NCI-H510A treated with DMSO at 0.1 percent for 48 hours (cell line): ENCODE measurements at places on chromosomes 5 and 9.

GRCh38 chr5:9149988-9150387, 395.9 kb downstream of the SEMA5A start:
- peak; percentile 14 for DNase-seq

DNA sequence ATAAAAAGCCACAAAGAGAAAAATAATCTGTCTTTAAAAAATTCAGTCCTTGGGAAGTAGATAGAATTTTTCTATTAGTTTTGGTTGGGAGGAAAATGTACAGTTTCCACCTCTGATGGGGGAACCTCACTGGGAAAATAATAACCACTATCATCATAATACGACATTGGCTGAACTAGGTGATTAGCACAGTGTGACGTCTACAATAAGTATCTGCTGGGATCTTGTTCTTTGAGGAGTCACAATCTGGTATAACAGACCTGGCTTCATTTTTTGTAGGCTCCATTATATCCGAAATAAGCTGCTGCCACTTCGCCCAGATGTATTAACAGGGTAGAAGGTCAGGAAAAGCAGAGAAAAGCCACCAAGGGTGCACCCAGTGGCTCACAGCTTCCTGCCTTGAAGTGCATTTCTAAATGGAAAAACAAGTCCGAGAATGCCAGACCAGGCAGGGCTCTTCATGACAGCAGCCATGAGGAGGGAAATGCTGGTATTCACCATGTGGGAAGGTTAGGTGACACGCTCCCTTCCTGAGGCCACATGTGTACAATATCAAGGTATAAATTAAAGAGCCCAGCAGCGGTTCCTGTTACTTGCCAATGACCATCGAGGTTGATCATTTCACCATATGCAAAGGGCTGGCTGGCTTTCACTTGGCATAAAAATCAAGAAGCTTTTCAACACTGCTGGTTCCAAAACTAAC, 152.8 kb downstream of the PRELID2 start:
- DNase-seq: no peak

DNA sequence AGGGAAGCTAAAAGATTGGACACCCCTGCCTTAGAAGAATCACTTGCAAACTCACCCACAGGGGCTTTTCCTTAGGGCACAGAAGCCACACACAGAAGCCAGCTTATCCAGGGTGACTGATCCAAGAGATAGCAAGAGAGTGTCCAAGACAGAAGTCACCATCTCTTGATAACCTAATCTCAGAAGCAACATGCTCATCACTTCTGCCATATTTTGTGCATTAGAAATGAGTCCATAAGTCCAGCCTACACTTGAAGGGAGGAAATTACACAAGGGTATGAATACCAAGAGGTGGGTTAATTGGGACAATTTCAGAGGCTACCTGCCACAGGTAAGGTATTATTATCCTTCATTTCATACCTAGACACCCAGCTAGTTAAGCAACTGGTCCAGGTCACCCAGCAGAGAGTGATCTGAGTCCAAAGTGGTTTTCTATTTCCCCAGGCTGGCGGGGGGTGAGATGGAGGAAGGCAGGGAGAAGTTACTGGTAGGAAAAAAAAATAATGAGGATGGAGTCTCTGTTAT, 3.7 kb upstream of the ERGIC1 start:
- no peak for DNase-seq

- no peak for DNase-seq
These were observed 560.0 kb downstream of the BNC2 start for GRCh38 chr9:16310278-16311110.

DNA sequence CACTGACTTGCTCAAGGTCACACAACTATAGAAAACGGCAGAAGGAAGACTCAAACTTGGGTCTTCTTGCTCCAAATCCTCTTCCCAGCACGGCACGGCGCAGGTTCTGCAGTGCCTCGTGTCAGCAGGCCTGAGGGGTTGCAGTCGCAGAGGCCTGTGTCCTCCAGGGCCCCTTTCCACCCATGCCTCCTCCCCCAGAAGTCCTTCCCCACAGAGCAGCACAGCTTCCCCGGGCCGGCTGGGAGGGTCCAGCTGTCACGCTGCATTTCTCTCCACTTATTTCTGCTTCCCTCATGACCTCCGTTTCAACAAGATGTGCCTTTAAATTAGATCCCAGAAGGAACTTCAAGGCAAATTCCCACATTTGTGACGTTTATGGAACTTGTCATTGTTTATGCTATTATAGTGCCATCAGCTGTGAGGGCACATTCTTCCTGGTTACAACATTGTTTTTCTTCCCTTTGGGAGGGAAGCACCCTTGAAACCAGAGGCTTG, 148.4 kb downstream of the C5orf15 start:
- no peak for DNase-seq

DNA sequence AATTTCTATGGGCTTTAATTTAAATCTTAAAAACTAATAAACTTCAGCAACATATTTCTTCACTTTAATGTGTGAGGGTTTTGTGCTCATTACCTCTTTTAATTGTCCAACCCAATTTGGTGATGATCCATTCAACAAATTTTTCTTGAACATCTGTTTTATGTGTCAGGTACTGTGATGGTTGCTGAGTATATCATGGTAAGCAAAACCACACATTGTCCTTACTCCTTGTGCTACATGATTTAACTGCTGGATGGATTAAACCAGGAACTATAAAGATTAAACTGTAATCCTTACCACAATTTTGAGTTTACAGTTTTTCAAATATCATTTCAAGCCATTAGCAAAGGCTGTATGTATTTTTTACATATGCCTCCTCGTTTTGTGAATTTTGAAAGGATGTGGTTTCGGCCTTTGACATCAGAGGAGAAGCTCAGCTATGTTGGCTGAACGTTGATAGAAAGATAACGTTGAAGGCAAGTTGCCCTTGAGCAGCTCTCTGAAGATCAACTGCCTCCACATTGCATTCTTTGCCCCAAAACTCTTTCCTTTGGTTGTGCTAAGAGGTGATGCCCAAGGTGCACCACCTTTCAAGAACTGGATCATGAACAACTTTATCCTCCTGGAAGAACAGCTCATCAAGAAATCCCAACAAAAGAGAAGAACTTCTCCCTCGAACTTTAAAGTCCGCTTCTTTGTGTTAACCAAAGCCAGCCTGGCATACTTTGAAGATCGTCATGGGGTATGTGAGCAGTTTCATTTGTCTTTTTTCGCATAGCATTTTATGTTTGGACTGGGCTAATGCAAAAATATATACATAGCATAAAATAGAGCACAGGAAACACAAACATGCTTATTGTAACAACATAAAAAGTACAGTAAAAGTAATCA, at the start of gene ITK:
Gene ITK, plus strand, starts transcription at position 467 of the 891 bp plus-strand sequence. Its CDS starts 138 bp downstream, at position 605.
- DNase-seq: no peak

GRCh38 chr9:114371973-114372917, 15.5 kb downstream of the AKNA start:
- no peak for DNase-seq

- no peak for DNase-seq
These were observed 214.6 kb upstream of the CCNH start for GRCh38 chr5:87627363-87627762.

DNA sequence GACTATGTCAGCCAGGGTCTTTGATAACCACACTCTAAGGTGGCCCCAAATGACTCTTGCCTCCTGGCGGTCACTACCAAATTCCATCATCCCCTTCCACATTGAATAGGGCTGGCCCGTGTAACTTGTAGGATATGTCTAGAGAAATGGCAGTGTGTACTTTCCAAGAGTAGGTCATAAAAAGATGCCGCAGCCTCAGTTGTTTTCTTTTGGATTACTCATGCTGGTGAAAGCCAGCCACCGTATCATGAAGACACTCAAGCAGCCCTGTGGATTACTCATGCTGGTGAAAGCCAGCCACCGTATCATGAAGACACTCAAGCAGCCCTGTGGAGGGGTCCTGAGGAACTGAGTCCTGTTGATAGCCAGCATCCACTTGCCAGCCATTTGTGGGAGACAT, 172.0 kb upstream of the TBC1D2 start:
- no peak for DNase-seq

- no peak for DNase-seq
These were observed 218.6 kb downstream of the PJA2 start for GRCh38 chr5:109191153-109191558.

GRCh38 chr5:102818345-102818744, 63.2 kb downstream of the PAM start:
- DNase-seq: no peak

DNA sequence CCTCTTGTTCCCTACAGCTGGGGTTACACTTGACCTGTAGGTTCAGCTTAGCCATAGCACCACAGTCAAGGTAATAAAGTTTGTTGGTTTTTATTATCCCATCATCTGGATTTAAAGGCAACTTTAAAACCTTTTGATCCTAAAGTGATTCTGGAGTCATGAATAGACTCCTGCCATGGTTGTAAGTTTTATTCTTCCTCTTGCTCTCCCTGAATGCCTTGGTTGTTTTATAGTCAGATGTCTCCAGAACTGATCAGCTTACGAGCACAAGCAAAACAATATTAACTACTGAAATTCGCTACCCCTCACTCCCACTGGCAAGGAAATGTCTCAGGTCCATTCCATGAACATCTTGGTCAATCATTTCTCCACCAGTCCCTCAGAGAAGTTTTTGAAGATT, 1328.6 kb downstream of the PTPRD start:
- no peak for DNase-seq

GRCh38 chr5:67361932-67362729, 165.5 kb upstream of the CD180 start:
- no peak for DNase-seq

GRCh38 chr9:4792054-4792571, 631 bp upstream of the RCL1 start:
- DNase-seq: no peak

- no peak for DNase-seq
These were observed 68.5 kb downstream of the MRPL36 start for GRCh38 chr5:1731091-1731639.

GRCh38 chr5:41270423-41271251, 57.3 kb upstream of the C6 start:
- no peak for DNase-seq

DNA sequence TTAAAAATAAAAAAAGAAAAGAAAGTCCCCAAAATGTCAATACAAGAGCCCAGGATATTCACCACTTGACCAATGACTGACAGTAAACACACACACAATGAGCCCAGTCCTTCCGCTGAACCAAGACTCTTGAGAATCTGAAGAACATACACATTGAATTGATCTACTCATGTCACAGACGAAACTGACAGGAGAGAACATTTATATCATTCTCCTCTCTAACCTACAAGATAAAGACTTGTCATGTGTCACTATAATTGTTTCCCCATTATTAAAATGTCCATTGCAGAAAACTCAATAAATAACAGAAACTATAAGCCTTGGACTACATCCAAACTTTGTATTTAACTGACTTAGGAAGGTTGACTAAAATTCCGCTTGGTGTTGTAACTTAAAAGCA, 296.7 kb downstream of the EPB41L4A start:
- no peak for DNase-seq

- no peak for DNase-seq
These were observed 13.3 kb upstream of the FEM1C start for GRCh38 chr5:115557667-115558387.

GRCh38 chr5:42583322-42583721, 160.1 kb downstream of the GHR start:
- DNase-seq: peak; percentile 38

GRCh38 chr5:65696892-65697291, 25.0 kb downstream of the SGTB start:
- DNase-seq: no peak

DNA sequence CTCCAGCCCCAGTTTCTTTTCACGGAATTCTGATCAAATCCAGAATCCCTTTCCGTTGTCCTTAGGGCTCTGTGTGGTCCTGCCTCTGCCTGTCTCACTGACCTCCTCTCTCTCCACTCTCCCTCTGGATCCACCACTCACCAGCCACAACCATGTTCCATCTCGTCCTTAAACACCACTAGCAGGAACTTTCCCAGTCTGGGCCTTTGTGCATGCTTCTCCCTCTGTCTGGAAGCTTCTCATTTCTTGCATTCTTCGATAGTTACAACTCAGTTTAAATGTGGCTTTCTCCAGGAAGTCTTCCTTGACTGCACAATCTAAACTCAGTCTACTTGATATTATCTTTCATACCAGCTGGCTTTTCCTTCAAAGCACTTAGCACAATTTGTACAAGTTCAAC, 117.7 kb upstream of the MSX2 start:
- no peak for DNase-seq

GRCh38 chr9:121725008-121725775, 73.8 kb downstream of the DAB2IP start:
- no peak for DNase-seq

DNA sequence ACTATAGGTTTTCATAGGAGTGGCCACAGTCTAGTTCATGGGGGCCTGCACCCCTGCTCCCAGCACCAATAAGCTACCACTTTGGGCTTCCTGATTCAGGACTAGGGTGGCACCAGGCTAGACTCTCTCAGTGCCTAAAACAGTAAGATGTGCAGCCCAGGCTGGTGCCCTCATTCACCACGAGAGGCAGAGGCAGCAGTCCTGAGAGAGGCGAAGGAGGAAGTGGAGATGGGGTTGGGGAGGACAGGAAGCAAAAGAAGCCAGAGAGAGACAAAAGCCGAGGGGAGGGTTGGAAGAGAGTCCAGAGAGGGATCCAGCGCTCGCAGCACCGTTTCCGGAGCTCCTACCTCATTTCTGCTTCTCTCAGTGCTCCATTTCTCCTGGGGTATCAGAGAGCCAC, 180.9 kb downstream of the MED10 start:
- no peak for DNase-seq

DNA sequence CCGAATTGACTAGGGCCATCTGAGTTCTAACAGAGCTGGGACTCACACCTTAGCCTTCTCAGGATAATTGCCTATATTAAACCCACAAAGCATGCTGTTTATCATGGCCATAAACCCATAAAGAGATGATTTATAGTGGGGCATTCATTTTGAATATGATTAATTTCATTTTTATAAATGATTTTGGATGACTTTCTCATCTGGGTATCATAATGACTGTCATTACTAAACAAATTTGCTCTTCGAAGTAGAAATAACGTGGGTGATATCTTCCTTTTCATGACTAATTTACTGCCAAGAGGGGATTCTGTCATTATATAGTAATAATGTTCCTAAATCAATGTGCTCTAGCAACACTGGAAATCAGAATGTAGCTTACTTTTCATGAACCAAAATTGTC, 498.2 kb downstream of the CDH12 start:
- DNase-seq: no peak

DNA sequence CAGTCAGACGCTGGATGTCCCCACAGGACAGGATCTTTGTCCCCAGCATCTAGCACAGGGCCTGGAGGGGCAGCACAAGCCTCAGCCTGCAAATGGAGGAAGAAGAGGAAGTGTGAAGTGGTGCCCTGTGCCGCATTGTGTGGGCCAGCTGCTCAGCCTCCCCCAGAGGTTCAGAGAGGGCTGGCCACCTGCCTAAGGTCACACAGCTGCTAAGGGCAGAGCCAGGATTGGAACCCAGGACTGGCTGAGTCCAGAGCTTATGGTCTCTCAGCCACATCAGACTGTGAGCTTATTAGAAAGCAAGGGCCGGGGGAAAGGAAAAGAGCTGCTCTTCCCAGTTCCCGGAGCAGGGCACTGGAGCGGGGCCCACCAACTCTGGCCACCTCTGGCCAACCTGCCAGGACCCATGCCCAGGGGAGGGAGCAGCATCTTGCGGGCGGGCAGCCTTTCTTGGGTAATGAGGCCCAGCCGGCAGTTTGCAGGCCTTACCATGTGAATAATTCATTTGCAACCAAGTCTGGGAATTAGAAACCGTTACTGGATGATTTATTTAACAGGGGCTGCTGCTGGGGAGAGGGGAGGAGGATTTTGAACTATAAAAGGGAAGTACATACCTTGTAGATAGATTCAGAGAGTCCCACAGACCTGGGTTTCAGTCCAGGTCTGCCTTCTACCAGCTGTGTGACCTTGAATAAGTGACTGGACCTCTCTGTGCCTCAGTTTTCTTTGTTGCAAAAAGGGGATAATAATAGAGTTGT, 11.6 kb upstream of the CRB2 start:
- no peak for DNase-seq

GRCh38 chr9:134230092-134230941, 66.0 kb upstream of the RNU6ATAC start:
- DNase-seq: no peak
